Stimulated activated CD4-positive, alpha-beta T cell treated with anti-CD3 and anti-CD28 coated beads, Interleukin-1b, Interleukin-23, amount 100 ng/mL, for 4 hours (primary cell): ENCODE measurements at places on chromosomes 3 and 15.

DNA sequence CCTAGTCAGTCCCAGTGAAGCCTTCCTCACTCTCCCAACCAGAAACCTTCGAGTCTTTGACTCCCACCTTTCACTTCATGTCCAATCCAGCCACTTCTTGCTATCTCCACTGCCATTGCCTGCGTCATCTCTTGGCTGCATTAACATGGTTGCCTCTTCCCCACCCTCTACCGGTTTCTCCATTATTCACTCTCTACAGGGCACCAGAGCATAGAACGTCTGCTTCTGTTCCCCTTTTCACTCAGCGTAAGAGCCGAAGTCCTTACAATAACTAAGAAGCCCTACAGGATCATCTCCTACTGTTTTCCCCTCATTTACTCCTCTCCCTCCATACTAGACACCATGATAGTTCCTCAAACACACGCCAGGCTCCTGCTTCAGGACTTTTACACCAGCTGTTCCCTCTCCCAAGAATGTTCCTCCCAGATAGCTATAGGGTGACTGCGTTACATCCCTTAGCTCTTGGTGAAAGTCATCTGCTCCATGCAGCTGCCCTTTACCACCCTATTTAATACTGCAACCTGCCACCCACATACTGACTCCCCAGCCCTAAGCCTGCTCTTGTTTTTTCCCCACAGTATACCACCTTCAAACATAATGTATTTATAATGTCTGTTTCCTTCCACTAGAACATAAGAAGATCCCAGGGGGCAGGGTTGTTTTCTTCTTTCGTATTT lies 30.9 kb downstream of the RCN2 start:
- no peak for DNase-seq

GRCh38 chr3:194277104-194277785 lies 73.9 kb downstream of the CPN2 start:
- DNase-seq = no peak

DNA sequence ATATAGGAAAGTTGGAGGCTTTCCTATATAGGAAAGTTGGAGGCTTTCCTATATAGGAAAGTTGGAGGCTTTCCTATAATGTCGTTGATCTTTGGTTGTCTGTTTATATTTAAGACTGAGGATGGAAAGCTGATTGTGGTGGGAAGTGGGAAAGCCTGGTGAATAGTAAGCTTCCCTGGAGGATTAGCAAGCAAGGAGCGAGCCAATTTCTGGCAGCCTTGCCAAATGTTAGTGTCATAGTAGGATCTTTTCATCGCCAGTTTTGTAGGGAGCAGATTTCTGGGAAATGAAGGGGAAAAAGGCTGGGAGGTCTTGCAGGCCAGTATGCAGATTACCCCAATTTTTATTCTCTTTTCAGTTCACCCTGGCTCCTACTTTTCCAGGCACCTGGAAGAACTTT lies 39.9 kb upstream of the CCNL1 start:
- DNase-seq = no peak

DNA sequence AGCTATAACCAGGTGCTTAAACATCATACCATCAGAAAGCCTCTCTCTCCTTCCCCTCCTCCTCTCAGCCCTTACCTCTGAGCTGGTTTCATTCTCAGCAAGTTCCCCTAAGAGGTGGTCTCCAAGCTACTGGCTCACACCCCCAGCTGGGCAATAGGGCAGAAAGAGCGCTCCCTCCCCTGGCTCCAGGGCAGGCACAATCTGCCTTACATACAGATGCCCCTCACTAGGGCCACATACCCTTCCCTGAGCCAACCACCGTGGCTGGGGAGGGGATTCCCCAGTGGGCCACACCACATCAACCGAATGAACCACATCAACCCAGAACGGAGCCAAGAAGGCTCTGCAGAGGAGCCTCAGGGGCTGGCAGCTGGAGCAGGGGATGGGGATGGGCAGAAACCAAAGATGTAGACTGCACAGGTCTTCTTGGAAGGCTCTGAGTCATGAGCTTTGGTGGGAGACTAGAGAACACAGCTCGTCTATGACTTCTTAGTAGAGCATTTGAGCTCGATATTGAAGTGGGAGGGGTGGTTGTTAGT lies 4.6 kb upstream of the FBLN2 start:
- DNase-seq = peak; percentile 8

GRCh38 chr15:47411733-47412132 lies 305.6 kb upstream of the SEMA6D start:
- no peak for DNase-seq

DNA sequence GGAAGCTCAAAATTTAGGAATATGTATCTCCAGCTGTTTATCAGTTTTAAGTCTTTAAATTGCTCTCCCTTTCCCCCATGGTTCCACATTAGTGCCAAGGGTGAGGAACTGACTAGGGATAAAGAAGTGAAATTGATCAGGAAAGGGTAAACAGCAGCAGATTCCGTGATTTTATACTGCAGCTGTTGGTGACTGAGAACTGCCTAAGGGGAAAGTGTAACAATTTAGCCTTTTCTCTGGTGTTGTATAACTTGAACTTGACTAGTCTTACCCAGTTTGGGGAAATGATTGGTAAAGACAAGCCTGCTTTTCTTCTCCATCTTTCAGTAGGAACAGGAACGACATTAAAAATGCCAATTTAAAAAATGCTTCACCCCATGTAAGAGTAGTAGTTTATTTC lies 5.0 kb downstream of the SPRED1 start:
- no peak for DNase-seq

DNA sequence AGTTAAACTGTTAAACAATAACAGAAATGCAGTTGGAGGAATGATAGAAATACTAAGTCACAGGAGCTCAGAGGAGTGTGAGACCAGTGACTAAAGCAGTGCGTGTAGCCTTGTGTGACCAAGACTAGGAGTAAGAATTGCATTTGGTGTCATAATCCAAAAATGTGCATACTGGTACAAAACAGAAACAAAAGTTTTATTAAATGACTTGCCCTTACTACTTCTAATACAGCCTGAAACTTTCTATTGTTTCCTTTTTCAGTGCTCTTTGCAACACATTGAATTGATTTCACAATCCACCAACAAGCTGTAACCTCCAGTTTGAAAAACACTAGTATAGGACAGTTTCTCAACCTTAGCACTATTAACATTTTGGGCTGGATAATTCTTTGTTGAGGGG lies 17.1 kb downstream of the SNX1 start:
- DNase-seq = no peak

GRCh38 chr3:62539762-62540161 lies 166.4 kb upstream of the FEZF2 start:
- DNase-seq = no peak

DNA sequence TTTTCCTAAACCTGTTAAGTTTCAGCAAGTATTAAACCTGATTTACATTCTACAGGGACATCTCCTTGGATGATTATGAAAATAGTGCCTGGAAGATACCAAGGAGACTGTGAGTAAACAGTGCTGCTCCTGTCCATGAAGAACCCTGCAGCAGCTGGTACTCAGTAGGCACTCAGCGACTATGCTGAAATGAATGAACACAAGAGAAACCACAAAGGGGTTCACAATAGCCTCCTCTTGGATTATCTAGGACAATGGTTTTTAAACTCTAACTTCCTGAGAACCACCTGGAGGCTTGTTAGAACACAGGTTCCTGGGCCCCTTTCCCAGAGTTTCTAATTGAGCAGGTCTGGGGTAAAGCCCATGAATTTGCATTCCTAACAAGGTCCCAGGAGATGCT lies 488.4 kb upstream of the UBE2E2 start:
- DNase-seq = no peak

DNA sequence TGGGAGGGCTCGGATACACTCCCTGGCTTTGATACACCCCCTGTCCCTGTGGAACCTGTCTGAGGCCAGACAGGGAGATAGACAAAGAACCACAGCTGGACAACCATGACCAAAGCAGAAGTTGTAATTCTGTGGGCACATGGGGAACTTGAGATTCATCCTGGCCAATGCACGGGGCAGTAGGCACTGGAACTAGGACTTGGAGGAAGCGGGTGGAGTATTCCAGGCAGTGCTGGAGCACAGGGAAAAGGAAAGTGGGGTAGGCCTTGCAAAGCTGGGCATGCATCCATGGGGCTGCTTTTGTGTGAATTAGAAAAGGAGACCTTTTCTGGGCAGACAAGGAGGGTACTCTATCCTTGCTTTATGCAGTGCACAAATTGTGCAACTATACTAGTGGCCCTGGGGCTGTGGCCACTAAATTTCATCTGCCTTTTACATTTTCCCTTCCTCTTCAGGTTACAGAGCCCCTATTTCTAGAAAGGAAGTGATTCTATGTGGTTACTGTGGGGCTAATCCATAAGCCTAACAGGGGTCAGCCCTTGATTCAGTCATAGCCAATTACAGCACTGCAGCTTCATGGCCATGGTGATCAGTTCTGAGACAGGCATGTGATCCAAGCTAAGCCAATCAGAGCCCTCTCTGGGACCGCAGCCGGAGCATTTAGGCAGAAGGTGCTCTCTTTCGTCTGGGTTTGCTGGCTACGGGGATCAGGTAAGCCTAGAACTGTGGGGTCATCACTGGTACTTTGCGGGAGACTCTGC lies 21.0 kb downstream of the CRABP1 start:
- DNase-seq = no peak

DNA sequence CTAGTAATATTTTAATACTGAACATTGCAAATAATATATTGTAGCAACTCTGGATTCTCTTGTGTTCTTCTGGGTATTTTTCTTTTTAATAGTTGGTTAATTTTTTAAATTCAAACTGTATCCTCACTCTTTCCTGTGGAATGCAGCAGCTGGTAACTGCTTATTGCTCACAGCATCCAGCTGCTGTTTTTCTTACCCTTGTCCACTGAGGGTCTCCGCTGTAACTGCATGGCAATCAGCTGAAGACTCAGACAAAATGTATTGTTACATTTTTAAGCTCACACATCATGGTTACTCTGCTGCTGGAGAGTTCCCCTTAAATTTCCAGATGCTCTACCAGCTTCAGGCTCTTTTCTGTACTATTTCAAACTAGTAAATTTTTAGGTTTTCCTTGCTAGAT lies 227.6 kb downstream of the MBNL1 start:
- no peak for DNase-seq

GRCh38 chr3:23421811-23422516 lies 218.8 kb downstream of the UBE2E2 start:
- DNase-seq = no peak

DNA sequence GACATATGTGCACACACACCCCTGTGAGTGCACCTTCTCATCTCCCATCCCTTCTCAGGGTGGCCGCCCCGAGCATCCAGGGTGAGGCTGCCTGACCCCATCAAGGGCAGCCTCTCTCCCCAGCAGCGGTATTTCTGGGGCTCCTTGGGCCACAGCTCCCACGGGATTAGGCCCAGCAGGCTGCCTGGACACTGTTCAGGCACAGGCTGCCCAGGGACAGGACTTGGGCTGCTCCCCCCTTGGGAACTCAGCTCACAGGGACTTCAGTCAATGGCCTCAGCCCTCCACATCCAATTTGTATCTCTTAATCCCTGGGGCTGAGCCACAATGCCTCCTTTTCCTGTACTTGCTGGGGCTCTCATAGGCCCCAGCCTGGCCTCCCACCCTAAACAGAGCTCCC lies 35.0 kb downstream of the RHCG start:
- no peak for DNase-seq

GRCh38 chr3:56988458-56989168 lies 71.9 kb upstream of the SPATA12 start:
- peak; percentile 74 for DNase-seq

DNA sequence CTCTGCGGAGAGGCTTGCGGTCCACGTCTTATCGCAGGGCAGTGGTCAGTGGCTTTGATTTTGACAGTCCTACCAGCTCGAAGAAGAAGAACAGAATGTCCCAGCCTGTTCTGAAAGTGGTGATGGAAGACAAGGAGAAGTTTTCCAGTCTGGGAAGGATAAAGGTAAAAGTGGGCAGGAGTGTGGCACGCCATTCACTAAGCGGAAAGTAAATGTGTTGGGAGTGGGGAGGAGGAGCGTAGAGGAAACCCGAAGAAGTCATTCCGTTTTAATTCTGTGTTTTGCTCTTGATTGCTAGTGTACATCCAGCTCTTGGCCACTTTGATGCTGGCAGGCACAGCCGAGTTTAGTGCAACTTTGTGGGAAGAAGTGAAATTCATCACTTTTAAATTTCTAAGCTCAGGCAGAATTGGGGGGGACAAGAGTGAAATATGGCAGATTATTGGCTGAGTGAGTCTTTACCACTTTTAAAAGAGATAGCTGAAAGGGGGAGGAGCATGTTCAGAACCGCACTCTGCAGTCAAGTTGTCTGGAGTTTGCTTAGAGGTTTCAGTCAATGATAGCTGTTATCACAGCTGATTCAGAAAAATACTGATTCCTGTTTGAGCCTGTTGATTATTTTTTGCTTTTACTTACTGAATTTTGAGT lies 1.8 kb downstream of the ARHGEF26 start:
- no peak for DNase-seq

GRCh38 chr3:46705022-46705530 lies 3.9 kb downstream of the TMIE start:
- DNase-seq = peak; percentile 55

DNA sequence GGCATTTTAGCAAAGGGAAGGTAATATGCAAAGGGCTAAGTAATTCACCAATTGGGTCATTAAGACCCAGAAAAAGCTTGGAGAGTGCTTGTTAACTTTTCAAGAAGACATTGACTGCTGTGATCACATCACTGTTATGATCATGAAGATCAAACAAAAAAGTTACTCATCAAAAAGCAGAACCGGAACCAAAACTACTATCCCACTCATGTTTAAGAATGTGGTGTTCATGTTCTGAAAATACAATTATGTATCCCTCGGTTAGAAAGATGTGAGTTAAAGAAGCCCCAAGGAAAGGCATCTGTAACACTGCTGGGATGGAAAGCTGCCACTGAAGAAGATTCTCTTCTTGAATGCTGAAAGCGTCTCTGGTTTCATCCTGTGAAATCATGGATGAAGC lies 32.6 kb downstream of the BBX start:
- no peak for DNase-seq

DNA sequence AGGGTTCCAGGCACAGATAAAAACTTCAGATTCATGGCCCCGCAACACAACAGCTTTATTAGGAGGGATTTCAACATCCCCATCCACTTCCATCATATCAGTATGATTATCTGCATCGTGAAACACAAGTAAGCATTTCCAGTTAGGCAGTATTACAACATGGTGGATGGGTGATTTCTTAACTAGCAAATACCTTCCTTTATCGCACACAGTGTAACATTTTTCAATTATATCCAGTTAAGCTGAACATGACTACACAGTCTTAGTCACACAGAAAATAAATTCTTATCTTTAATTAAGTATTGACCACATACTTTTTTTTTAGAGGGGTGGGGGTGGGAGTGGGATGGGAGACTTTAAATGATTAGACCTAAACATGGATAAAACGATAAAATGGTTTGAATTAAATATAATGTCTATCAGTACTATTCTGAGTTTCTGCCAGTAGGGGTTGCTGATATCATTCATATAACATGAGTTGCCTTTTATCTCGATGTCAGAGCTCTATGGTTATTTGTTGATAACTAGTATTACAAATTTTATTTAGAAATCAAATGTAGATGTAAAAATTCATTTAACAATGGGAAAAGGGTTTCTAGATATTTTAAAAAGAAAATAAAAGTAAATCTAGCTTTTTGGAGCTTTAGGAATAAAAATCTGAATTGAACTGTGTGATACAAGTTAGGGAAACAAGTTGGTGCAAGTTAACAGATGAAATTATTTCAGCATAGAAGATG lies 146.6 kb downstream of the TBL1XR1 start:
- no peak for DNase-seq
